ENCODE measurements at places on chromosomes 7 and 10.

- no peak for DNase-seq
Observed at GRCh38 chr10:79947787-79948424, 999 bp downstream of the SFTPD start.

GRCh38 chr10:97708976-97709946 lies 4.3 kb upstream of the MARVELD1 start:
- DNase-seq, result no peak

DNA sequence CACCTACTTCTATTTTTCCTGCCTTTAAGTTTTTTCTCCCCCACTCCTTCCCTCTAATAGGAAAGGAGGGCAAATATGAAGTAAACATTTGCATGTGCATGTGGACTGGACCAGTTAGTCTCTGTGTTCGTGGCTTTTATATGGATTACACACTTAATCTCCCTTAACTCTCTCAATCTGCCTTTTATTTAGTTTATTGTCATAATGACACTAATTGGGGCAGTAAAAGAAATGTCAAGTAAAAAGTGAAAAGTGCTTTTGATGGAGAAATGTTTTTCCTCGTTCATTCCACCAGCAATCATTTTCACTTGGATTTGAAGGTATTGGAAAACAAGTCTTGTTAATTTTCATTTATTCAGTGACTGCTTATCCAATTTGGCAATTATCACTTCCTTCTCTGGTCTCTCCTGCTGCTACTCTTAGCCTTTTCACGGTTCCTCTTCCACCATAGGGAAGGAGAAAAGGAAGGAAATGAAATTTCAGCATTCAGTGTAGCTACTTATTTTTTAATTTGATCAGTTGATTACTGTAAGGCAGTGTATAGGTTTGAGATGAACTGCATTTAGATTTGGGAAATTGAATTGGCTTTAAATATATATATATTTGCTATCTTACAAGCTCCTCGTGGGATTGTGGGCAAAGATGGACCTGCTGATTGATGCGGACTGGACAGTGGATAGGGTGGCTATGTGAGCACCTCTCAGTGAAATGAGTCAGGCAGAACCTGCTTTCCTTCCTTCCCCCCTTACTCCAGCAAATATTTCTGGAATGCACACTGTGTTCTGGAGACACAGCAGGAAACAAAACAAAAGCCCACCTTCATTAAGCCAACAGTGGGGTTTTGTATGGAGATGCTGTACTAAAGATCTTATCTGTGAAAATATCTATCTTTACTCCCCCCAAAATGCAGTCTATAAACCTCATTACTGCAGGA lies 77.5 kb downstream of the LRRC4 start:
- DNase-seq, result no peak

DNA sequence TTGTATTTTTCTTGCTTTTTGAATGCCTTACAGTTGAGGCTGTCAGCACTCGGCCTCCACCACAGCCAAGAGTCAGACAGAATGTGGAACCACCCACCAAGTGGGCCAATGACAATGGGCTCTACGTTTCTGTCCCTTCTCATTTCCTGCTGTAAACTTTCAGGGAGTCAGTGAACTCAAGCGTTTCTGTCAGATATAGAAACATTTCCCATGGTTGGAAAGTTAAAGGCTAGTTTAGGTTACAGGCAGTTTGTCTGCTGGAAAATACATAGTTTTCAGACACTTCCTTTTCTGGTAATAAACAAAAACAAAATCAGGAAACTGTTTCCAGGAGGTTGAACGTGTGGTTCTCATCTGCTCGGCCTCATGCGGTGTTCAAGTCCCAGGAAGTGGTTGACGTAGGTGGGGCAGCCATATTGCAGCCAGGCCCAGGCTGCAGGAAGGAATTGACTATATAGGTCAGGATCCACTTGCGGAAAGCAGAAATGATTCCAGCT lies 245.1 kb downstream of the CAMK1D start:
- DNase-seq, result no peak

GRCh38 chr7:81803267-81803666 lies 33.4 kb upstream of the HGF start:
- no peak for DNase-seq

- no peak for DNase-seq
Observed at GRCh38 chr7:82362129-82362706, 81.4 kb downstream of the CACNA2D1 start.

- no peak for DNase-seq
Observed at GRCh38 chr10:118405928-118406327, 63.8 kb upstream of the FAM204A start.

DNA sequence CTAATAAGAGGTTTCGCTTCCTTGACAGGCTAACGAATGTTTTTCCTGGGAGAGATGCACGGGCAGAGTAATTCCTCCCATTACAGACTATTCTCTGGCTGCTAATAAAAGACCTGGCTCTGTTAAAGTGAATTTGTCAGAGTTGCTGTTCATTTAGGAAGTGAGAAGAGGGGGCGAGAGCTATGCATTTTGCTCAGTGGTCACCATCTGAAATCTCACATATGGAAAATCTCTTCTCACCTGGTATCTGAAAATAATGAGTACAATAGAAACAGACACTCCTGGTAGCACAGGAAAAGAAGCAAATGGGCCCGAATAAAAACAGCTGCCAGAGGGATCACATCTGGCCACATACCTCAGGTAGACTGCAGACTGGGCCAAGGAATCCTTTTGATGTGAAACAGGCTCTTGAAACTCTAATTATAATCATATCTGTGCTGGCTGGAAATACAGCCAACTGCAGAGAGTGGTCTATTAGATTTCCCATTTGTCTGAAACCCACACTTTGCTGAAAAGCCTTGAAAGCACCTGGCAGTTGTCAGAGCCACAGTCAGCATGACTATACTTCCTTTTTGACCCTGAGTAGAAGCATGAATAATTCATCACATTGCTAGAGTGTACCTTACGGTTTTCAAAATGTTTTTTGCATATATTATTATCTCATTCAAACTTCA lies 33.6 kb downstream of the AOAH start:
- no peak for DNase-seq
